Naive thymus-derived CD4-positive, alpha-beta T cell (primary cell): ENCODE measurements at places on chromosomes 3 and 15.

DNA sequence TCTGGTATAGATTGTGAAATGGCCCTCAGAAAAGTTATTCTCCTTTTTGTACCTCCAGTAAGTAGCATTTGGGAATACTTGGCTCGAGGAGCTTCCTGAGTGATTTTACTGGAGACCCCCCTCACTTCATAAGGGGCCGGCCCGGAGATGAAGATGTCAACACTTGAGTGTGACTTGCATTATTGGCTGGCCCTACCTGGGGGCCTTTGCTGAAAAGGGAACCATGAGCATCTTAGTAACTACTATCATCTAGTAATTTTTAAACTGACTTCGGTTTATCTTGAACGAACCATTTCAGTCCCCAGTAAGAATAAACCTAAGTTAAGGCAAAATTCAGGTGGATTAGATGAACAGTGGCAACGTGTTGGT is 1.3 kb downstream of the FAIM start:
- no peak for DNase-seq

DNA sequence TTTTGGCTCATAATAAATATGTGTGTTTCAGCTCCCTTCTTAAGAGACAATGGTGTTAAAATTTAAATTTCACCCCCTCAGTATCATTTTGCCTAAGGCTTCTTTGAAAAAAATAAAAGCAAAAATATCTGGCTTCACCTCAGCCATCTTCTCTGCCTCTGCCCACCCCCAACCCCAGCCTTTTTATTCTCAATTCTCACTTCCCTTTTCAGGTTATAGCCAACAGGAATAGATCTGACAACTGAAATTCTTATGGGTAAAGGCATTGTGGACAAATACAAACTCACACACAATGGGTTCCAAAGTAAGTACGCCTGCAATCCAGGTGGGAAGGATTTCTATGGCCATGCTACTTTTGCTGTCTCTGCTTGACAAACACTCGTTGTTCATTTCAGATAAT is 399.0 kb upstream of the ARRDC4 start:
- DNase-seq = no peak

GRCh38 chr3:118842147-118842863 is 192.3 kb downstream of the IGSF11 start:
- DNase-seq = no peak

GRCh38 chr3:46996689-46997452 is 17.4 kb downstream of the NBEAL2 start:
- DNase-seq = no peak

GRCh38 chr15:25600751-25601150 is 161.9 kb upstream of the UBE3A start:
- DNase-seq = no peak

DNA sequence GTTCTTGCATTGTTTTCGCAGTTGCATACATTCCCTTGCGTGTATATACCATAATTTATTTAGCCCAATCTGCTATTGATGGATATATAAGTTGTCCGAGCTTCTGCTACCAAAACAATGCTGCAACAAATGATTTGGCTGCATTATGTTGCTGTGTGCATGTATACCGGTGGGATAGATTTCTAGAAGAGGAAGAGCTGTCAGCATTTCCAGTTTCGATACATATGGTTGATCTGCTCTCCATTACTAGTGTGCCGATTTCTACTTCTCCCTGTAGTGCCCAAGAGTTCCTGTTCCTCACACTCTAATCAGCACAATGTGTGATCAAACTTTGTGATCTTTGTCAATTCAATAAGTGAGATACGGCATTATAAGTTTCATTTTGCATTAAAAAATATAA is 92.8 kb upstream of the NMNAT3 start:
- no peak for DNase-seq

- no peak for DNase-seq
Measured at GRCh38 chr3:41159588-41160189, 39.6 kb upstream of the CTNNB1 start.
